ENCODE measurements at places on chromosomes 13 and 19. TPM values are rescaled to one million over a fixed set of nuclear protein-coding genes. Genes with fewer than 3 reads are reported as not detected.

ZNF230 gene
- total RNA-seq: 2.1 TPM

CEACAM8 gene
- not detected for total RNA-seq

STAP2 gene
- 4.3 TPM for total RNA-seq

CALR3 gene
- total RNA-seq: not detected

MAMSTR gene
- 4.2 TPM for total RNA-seq

RNF17 gene
- not detected for total RNA-seq

ICAM4 gene
- total RNA-seq: 0.30 TPM

FGF21 gene
- total RNA-seq: not detected

ZNF491 gene
- 2.8 TPM for total RNA-seq

SLC27A5 gene
- total RNA-seq: 3.2 TPM

PCDH17 gene
- 2.6 TPM for total RNA-seq

CARS2 gene
- total RNA-seq: 52.1 TPM

ZNF112 gene
- 3.9 TPM for total RNA-seq

FUT6 gene
- not detected for total RNA-seq

OR7D2 gene
- total RNA-seq: 0.08 TPM

CELF5 gene
- total RNA-seq: not detected

ZNF726 gene
- total RNA-seq: 0.38 TPM

LCP1 gene
- total RNA-seq: 26.4 TPM

ZNF723 gene
- not detected for total RNA-seq

PLEKHA4 gene
- total RNA-seq: 23.8 TPM

CDX2 gene
- total RNA-seq: not detected

STOML3 gene
- not detected for total RNA-seq

PMIS2 gene
- total RNA-seq: not detected

MISP3 gene
- total RNA-seq: 7.3 TPM

IGFL1 gene
- not detected for total RNA-seq

PSG2 gene
- total RNA-seq: not detected

ZNF675 gene
- 4.4 TPM for total RNA-seq

LINGO3 gene
- total RNA-seq: not detected

ZNF222 gene
- 2.6 TPM for total RNA-seq

PSG3 gene
- not detected for total RNA-seq

ZNF584 gene
- 15.8 TPM for total RNA-seq

LPAR2 gene
- total RNA-seq: 0.57 TPM

LMTK3 gene
- total RNA-seq: 0.70 TPM

NANOS3 gene
- total RNA-seq: 0.68 TPM

HS6ST3 gene
- total RNA-seq: 1.4 TPM

CLDND2 gene
- 1.7 TPM for total RNA-seq

PSG7 gene
- not detected for total RNA-seq

PDX1 gene
- total RNA-seq: not detected

N4BP2L1 gene
- total RNA-seq: 4.7 TPM

CEACAM5 gene
- total RNA-seq: not detected

ZSWIM9 gene
- total RNA-seq: 6.6 TPM

MEIS3 gene
- 3.8 TPM for total RNA-seq

CGB5 gene
- total RNA-seq: not detected

NCCRP1 gene
- total RNA-seq: not detected

FUT3 gene
- total RNA-seq: not detected

ZBTB45 gene
- 9.9 TPM for total RNA-seq

FLT1 gene
- total RNA-seq: 41.0 TPM

WTIP gene
- total RNA-seq: 21.8 TPM

FCAR gene
- 0.27 TPM for total RNA-seq

CHST8 gene
- 0.27 TPM for total RNA-seq

ZNF709 gene
- 2.1 TPM for total RNA-seq

RYR1 gene
- total RNA-seq: 0.81 TPM

S1PR5 gene
- 0.27 TPM for total RNA-seq

RUBCNL gene
- 0.51 TPM for total RNA-seq

CATSPERD gene
- total RNA-seq: not detected

CDADC1 gene
- 9.3 TPM for total RNA-seq
